Naive thymus-derived CD8-positive, alpha-beta T cell (primary cell): ENCODE measurements at places on chromosomes 6 and 20.

DNA sequence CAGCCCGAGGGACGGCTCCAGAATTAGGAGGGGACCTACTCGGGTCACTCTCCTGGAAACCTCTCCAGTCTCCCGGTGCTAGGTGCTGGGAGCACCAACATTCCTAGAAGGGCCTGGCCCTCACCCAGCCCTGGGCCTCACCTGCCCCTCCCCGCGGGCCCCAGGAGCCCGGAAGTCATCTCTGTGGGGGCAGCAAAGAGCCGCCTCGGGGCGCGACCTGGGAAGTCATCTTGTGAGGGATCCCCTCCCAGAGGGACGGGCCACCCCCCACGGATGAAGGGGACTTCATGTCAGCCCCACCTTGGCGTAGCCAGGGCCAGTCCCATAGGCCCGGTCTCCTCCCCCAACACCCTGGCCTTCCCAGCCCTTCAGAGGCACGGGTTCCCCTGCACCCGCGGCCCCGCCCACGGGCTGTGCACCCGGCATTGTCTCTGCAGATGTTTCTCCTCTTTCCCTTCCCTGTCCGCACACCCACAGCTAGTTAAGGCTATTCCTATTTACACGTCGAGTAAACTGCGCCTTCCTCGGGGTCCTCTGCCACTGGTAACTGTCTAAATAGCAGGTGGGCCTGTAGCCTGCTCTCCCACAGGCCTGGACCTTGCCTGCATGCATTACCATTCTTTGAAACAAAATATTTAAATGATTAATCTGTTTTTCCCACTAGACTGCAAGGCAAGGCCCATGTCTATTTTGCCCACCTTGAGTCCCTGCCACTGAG lies 896 bp upstream of the RNASET2 start:
- DNase-seq: peak; percentile 60

DNA sequence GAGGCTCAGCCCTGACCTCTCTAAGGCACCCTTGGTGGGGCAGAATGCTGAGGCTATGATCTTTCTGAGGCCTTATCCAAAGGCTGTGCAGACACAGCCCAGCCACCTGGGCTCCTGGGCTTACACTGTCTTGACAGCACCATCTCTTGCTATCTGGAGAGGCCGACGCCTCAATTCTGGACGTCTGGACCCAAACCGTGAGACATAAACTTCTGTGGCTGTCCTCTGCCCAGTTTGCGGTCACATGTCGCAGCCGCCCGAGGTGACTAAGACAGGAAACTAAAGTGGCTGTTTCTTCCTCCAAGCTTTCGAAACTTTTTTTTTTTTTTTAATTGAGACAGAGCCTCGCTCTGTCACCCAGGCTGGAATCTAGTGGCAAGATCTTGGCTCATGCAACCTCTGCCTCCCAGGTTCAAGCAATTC lies 49.3 kb downstream of the PRR18 start:
- DNase-seq: no peak

- no peak for DNase-seq
Measured at GRCh38 chr6:36625158-36625919, 31.2 kb downstream of the SRSF3 start.

DNA sequence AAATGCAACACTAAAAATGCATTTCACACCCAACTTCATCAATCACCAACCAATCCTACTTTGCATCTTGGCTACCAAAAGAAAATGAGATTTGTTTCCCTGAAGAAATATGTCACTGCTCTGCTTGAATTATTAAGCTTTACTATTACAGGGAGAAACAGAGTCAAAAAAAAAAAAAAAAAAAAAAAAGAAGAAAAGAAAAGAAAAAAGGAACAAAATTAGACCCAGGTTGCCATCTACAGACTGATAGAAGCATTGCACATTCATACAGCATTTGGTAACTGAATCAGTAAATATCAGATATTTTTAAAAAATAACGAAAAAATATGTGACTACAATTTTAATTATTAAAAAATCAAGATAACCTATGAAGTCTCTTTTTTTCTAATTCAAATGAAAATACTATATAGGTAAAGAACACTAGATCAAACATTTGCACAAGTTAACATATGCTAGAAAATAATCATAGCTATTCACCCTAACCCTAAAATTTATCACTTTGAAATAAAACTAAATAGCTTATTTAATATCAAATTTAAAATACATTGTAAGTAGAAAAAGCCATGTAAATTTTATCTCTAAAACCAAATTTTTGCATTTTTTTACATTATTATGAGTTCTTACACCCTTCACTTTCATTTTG lies 83.3 kb downstream of the DCDC2 start:
- no peak for DNase-seq

GRCh38 chr20:25726357-25726756 lies 29.7 kb upstream of the ZNF337 start:
- DNase-seq: no peak

- no peak for DNase-seq
Measured at GRCh38 chr6:34508425-34508824, 42.5 kb downstream of the PACSIN1 start.

DNA sequence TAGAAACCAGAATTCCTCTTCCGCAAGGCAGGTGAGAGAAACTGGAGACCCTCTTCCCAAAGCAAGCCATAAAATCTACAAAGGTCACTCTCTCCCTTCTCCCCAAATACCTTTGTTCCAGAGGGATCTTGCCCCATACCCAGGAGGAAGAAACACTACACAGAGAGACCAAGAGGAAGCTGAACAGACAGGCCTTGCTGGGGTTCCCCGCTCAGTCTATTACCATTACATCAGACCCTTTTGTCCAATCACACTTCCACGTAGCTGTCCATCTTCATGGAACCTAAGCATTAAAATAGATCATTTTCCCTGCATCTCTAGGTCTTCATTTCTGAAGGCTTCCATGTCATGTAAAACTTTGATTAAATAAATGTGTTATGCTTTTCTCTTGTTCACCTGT lies 32.1 kb downstream of the METTL24 start:
- DNase-seq: no peak

DNA sequence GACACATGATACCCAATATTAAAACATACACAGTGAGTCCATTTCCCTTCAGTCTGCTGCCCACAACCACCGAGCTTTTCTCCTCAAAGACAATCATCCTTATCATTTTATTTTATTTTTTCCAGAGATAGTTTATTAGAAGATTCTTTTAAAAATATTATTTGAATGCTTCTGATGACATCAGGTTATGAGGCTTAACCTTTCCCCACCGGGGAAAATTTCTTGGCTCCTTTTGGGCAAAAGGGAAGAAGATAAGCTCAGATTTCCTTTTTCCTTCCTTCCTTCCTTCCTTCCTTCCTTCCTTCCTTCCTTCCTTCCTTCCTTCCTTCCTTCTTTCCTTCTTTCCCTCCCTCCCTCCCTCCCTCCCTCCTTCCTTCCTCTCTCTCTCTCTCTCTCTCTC lies 149.5 kb upstream of the CITED2 start:
- DNase-seq: no peak

DNA sequence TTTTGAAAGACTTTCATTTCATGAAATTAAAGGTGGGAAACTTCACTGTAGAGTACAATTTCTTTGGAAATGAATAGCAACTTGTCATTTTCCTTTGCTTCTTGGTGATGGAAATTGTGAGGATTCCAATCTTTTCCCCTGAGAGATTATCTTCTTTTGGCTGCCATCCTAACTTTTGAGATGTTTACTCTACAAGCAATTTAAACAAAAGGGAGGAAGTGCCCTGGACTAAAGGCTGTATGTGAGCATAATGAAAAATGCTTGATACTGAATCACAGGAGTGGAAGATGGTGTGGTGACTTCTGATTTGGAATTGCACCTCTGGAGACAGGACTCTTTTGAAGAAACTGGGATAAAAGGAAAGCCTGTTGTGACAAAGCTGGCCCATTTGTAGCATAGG lies 43.1 kb upstream of the JAG1 start:
- no peak for DNase-seq

- no peak for DNase-seq
Measured at GRCh38 chr6:90537723-90538258, 49.1 kb downstream of the MAP3K7 start.

DNA sequence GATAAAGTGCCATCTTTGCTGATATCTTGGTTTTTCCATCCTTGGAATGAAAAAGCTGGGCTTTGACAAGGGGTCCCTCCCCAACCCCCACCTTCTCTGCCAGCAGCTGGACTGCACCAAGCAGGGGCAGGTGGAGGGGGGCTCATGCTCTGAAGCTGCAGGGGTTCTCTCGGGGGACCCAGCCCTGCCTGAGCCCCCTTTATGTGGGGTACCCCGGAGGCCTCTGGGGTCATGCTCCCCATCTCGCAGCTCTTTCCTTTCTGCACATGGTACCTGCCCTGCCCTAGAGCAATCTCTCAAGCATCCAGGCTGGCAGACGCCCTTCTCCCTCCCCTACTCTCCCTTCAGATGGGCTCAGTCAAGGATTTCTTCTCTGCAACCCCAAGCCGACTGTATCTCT lies 146.7 kb upstream of the PTPN1 start:
- DNase-seq: no peak

GRCh38 chr6:140548366-140548765 lies 1173.9 kb upstream of the CITED2 start:
- no peak for DNase-seq

DNA sequence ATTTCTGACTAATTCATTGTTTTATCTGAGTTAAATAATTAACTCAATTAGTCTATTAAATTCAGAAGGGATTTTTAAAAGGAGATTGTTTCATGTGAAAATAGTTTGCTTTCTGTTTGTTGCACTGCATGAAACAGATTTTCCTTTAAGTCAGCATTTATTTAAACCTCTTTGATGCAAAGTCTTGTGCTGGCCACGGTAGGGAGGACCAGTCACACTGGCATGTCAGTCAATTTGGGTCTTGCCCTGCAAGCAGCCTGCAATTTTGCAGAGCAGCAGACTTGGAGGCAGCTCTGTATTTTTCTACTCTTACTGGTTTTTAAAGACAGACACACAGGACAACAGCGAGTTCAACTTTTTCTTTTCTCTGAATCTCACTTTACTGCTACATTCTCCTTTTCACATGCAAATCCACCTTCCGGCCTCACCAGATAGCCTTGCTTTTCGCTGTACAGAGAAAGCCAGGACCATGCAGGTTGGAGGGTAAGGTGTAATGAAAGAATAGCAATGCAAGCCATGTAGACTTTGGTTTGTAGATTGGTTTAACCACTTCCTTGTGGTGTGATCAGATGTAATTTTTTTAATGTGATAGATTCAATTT lies 689.9 kb upstream of the AGPAT4 start:
- no peak for DNase-seq

GRCh38 chr6:151716526-151716932 lies 91.0 kb upstream of the ESR1 start:
- no peak for DNase-seq

GRCh38 chr6:66965227-66965626 lies 1258.2 kb upstream of the EYS start:
- no peak for DNase-seq

DNA sequence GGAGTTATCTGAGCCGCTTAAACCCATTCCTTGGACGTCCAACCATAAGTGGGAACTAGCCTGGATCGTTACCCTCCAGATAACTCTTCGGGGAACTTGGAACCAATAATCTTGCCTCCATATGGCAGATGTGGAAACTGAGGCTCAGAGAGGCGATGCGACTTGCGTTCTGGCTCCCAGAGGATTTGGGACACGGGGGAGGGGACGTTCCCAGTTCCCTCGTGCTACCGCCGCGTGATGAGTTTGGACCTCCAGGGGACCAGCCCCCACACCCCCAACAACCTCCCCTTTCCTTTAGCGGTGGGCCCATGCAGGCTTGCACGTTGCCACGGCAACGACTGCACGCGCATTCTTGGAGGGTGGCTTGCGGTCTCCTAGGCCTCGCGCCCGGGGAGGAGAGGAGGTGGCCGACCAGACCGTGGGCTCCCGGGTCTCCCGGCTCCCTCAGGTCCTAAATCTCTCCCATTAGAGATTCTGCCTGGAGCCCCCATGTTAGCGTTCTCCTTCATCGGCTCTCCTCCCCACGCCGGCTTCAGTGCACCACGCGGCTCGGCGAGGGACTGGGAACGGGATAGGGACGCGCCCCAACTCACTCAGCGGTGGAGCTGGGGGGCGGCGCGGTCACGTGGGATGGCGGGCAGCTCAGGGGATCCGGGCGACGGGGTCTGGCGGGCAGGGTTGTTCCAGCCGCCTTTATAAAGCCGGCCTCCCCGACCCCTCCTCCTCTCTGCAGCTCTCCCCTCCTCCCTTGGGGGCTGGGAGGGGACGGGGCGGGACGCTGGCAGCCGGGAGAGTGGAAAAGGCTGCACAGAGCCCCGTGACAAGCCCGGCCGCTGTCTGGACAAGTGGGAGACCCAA lies at the start of gene PLTP:
PLTP (minus strand) TSS at position 670 of the 858 bp plus-strand sequence. CDS start 703 bp downstream, outside the sequence.
- peak; percentile 57 for DNase-seq
